ENCODE measurements at places on chromosomes 13 and 19.

DNA sequence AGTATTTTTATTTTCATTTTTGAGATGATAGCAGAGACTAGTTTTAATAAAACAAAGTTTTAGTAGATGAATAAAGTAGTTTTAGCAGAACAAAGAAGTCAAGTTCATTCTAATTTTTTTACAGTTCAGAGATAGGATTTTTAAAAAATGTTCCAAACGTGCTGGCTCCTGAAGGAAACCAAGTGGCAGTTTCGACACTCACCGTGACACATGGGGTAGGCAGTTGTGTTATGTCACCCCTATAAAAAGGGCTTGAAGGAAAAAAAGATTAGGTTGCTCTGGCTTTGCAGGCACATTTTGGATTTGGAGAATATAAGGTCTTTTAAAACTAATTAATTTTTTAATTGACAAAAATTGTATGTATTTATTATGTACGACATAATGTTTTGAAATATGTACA lies 305.2 kb downstream of the NDFIP2 start:
- DNase-seq = no peak

- no peak for DNase-seq
Measured at GRCh38 chr13:34207334-34207733, 389.4 kb downstream of the RFC3 start.

DNA sequence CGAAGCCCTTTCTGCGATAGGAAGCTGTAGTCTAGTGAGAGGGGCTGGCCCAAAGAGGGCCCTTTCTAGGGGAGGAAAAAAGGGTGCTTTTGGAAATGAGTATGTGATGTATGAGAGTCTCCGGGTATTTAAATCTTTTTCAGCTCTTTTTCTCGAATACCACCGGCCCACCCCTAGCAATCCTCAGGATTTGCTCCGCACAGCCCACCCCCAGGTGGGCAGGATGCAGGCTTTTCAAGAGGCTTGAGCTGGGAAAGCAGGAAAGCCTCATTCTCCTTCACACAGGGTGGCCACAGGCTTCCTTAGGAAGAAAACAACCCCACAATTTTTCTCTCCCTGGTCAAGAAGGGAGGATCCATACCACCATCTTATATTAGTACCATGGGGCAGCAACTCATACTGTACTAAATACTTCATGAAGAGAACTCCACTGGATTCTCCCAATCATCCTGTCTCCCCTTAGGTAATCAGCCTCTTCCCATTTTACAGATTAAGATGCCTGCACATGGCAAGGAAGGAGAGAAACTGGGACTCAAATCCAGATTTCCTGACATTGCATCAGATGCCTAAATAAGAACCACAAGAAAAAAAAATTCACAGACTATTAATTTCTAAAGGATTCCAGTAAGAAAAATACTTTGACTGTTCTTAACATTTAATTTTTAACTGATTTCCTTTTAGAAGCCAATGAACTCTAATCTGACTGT lies 84.4 kb downstream of the STK24 start:
- DNase-seq = no peak

DNA sequence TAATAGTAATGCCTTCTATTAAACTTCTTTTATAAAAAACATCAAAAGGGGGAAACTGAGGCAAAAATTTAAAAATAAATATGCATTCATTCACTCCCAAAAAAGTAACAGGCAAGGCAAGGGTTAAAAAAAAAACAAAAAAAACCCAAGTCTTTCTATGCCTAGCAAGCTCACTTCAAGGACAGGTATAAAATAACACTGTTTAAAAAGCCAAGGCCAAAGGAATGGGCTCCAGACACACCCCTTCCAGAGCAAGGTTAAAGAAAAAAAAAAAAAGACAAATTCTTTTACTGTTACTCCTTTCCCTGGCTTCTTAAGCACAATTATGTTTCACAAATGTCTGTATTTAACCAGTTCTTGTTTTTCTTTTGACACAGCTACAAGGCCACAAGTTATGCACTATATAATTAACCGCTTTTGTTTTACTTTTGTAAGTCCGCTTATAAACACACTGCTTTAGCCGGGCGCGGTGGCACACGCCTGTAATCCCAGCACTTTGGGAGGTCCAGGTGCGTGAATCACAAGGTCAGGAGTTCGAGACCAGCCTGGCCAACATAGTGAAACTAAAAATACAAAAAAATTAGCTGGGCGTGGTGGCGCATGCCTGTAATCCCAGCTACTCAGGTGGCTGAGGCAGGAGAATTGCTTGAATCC lies 3.6 kb downstream of the SIGLEC11 start:
- no peak for DNase-seq
